Hepatic stellate cell (primary cell): ENCODE measurements at places on chromosomes 7 and 10.
A peak's percentile ranks its signal among the peaks of the same experiment; 100 is the strongest.

DNA sequence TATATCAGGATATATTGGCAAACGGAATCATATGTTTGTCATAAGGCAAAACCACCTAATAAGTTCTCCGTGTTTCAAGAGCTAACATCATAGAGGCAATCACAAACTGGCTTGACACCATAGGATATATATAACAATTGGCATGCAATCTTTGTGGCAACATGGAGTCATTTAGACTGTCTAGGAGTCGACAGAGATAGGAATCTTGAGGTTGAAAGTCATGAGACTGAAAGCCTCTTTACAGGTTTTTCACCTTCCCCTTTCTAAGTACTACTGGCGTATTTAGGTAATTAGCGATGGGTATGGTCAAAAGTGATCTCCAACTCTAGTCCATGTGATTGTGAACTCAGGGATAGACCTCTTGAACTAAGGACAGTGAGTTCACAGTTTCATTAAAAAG, 63.7 kb downstream of the THSD7A start:
- DNase-seq: no peak

DNA sequence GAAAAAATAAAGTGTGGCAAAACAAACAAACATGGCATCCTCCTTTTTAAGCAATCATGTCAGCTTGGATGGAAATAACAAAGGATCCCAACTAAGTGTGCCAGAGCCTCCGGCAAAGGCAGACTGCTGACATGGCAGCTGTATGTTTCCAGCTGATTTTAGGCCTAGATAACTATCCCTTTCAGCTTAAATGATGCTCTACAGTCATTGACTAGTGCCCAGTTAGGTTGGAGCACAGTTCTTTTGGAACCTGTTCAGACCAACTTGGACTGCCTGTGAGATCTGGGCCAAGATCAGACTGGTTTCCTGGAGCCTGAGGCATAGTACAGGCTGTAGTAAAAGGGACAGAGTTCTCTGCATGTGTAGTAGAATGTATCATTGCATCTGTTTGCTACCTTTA, 128.7 kb downstream of the DYNC1I1 start:
- DNase-seq: no peak

DNA sequence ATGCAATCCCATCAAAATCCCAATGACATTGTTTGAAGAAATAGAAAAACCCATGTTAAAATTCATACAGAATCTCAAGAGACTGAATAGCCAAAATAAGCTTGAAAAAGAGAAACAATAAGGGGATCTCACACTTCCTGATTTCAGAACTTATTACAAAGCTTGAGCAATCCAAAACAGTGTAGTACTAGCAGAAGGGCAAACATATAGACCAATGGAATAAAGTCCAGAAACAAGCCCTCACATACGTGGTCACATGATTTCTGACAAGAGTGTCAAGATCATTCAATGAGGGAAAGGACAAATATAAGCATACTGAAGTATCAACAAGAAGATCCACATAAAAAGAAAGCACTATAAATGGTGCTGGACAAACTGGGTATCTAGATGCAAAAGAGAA, 31.9 kb downstream of the MICU1 start:
- DNase-seq: no peak

GRCh38 chr10:129765664-129766550, 198.2 kb downstream of the EBF3 start:
- no peak for DNase-seq

DNA sequence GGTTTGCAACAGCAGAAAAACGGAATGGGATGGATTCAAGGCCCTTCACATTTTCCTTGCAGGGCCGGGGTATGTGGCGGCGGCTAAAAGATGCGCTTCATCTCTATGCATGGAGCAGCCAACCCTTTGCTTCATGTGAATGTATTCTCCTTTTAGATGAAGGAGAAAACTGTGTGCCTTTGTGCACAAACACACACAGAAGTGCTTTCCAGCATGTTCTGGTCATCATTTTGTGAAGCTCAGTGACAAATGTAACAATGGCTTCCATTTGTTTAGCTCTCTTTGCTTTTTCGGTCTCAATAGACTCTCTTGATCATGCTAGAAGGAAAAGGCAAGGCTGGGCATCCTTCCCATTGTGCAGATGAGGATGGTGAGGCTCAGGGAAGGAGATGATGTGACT, 161.7 kb upstream of the MKI67 start:
- no peak for DNase-seq

- DNase-seq: no peak
These were observed 1.1 kb upstream of the ZC3HAV1L start for GRCh38 chr7:139036901-139037300.

DNA sequence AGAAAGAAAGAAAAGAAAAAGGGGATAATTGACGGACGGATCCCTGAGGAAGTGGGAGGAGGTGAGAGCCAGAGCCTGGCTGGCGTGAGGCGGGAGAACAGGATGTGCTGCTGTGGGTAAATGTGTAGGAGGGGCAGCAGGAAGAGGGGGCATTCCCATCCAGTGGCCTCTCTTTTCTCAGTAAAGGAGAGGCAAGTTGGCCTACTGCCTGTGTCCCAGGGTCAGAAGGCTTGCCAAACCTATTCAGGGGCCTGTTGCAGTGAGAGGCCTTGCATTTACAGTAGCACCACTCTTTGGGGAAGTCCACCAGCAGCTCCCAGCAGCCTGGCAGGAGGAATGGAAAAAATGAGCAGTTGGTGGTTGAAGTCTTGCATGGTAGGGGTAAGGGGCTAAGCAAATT, 26.6 kb upstream of the ASCC1 start:
- DNase-seq: peak; percentile 35

DNA sequence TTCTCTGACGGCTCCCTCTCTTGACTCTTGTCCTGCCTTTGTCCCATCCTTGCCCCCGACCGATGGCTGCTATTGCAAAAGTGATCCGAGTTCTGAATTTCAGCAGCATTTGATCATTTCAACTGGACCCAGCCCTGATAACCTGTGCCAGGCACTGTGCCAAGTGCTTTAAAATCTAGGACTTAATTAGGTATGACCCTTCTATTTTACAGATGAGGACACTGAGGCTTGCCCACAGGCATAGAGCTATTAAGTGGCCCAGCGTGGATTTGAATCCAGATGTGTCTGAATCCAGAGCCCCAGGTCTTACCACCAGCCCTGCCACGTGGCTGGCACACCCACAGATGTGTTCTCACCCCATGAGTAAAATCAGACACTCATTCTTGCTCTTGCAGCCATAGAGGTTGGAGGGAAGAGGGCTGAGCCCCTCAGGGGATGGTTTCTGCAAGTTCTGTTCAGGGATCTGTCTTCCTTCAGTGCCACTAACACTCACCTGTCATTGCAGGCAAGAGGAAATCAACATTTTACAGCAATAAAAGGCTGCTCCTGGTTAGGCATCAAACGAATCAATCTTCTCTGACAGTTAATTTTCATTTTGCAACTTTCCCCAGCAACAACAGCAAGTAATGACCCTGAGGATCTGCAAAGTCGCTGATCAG, 101.2 kb downstream of the GRID1 start:
- no peak for DNase-seq

DNA sequence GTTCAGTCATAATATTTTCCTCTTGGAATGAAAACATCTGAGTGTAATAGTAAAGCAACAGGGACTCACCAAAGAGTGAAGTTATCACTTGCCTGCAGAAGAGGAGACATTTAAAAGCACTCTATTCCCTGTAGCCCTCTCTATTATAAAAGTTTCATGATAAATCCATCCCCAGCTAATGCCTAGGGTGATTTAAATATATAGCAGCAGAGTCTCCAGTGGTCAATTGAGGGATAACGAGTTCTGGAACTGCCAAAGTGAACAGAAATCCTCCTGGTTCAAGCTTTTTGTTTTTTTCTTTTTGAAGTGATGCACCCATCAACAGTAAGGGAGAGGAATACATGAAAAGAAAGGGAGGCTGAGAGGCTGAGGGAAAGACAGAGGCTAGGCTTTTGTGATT, 87.3 kb downstream of the EVX1 start:
- no peak for DNase-seq

- DNase-seq: no peak
These were observed 18.2 kb downstream of the TLL2 start for GRCh38 chr10:96495544-96495943.

GRCh38 chr7:36303202-36304098, 86.2 kb upstream of the ANLN start:
- peak; percentile 94 for DNase-seq

GRCh38 chr10:110268442-110268841, 36.3 kb downstream of the SMNDC1 start:
- no peak for DNase-seq

DNA sequence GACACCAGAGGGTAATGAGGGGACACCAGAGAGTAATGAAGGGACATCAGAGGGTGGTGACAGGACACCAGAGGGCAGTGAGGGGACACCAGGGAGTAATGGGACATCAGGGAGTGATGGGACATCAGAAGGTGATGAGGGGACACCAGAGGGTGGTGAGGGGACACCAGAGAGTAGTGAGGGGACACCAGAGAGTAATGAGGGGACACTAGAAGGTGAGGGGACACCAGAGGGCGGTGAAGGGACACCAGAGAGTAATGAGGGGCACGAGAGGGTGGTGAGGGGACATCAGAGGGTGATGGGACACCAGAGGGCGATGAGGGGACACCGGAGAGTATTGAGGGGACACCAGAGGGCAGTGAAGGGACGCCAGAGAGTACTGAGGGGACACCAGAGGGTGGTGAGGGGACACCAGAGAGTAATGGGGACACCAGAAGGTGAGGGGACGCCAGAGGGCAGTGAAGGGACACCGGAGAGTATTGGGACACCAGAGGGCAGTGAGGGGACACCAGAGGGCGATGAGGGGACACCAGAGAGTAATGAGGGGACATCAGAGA, 10.6 kb downstream of the NACAD start:
- DNase-seq: no peak

DNA sequence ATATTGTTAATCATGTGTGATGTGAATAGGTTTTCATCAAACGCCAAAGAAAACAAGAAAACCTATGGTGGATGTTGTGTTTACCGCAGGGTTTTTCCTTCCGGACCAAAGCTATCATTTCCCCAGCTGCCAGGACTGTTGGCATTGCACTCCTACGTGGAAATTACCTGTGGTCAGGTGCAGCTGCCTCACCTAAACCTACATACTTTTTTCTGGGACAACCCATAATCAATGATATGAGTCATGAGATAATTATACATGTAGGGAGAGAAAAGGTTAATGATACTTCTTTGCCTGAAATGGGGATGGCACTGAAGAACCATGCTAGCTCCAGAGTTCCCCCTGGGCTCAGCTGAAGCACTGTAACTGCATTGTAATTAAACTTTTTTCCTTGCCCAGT, 223.6 kb upstream of the SEMA3E start:
- DNase-seq: no peak

- DNase-seq: peak; percentile 29
These were observed 278.1 kb upstream of the NRP1 start for GRCh38 chr10:33612551-33612950.
